ENCODE measurements at places on chromosomes 16 and 17.

DNA sequence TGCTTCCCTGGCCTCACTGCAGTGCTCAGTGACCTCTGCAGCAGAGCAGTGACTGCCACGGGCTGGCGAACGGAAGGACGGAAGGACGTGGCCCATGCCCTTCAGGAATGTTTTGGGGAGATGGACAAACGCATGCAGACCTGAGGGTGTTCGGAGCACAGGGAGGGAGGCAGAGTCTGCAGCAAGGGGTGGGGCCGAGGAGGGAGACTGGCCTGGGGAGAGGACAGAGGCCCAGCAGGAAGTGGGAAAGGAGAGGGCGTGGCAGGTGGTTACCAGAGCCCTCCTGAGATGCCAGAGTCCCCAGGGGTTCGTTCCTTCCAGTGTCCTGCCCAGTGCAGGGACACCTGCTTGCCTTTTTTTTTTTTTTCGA is 21.9 kb downstream of the ADORA2B start:
- DNase-seq: no peak

- DNase-seq: no peak
Observed at GRCh38 chr17:2202302-2202995, 101.1 kb downstream of the SMG6 start.

DNA sequence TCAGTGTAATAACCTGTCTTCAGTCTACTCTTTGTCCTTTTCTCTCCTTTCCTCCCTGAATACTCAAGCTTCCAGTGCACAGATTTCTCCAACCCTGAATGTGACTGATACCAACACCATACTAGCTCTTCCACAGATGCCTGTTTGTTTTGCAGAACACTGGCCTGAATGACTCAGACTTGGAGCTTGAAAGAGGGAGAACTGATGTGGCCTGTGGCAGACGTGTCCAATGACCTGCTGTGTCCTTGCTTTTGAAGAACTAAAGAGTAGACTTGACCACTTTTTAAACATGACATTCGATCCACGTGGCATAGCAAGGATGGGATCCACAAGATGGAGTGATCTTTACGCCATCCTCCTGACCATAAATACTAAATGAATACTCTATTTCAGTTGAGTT is 361.0 kb downstream of the WWOX start:
- no peak for DNase-seq

GRCh38 chr16:54707813-54708212 is 222.9 kb upstream of the IRX5 start:
- no peak for DNase-seq

- DNase-seq: no peak
Observed at GRCh38 chr17:51261024-51261963, 948 bp downstream of the UTP18 start.

- DNase-seq: no peak
Observed at GRCh38 chr16:30349675-30350074, 5.4 kb downstream of the CD2BP2 start.

- DNase-seq: peak; percentile 37
Observed at GRCh38 chr16:5615868-5616642, 518.5 kb upstream of the EEF2KMT start.

DNA sequence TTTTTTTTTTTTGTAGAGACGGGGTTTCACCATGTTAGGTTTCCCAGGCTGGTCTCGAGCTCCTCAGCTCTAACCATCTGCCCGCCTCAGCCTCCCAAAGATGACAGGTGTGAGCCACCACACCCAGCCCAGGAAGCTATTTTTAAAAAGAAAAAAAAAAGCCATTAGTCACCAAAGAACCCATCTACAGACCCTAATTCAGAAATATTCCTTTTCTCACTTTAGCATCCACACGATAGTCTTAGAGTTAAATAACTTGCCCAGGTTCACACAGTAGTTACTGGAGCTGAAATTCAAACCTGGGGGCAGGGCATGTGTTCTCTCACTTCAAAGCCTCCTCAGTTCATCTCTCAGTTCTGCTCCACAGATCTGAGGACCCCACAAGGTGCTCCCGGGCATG is 70.3 kb upstream of the NOL11 start:
- no peak for DNase-seq

GRCh38 chr17:76452127-76452659 is 759 bp downstream of the UBE2O start:
- DNase-seq: no peak

GRCh38 chr16:48613061-48613957 is 3.3 kb upstream of the N4BP1 start:
- no peak for DNase-seq

DNA sequence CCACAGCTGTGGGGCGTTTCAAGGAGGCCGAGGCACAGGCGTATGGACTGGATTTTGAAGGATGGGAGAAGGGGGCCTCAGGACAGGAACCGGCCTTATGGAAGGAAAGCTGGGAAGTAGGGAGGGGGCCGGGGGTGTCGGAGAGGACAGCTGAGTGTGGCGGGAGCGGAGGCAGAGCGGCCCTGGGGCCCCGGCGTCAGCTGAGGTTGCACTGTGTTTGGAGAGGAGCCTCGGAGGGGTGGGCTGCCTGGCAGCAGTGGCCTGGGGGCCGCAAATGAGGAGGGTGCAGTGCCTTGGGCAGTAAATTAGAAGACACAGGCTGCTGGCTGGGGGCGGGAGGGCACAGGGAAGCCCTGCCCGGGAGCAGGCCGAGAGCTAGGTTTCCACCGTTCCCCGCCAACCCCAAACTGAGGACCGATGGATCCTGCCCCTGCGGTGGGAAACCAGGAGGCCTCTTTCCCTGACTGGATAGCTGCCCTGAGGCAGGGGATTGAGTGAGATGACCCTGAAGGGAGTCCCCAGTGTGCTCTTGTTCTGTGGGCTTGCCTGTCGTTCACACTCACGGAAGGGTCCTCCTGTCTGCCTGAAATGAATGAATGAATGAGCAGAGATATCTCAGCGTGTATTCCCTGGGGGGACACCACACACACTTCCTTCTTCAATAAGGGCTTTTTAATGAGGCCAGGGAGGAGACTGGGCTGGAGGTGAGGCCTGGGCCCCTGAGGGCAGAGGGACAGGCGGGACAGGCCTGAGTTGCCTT is 18.4 kb downstream of the FOXJ1 start:
- no peak for DNase-seq

- DNase-seq: peak; percentile 81
Observed at GRCh38 chr17:43900183-43900857, 7.0 kb downstream of the MPP2 start.

- peak; percentile 18 for DNase-seq
Observed at GRCh38 chr17:81309140-81309858, 14.2 kb upstream of the SLC38A10 start.

DNA sequence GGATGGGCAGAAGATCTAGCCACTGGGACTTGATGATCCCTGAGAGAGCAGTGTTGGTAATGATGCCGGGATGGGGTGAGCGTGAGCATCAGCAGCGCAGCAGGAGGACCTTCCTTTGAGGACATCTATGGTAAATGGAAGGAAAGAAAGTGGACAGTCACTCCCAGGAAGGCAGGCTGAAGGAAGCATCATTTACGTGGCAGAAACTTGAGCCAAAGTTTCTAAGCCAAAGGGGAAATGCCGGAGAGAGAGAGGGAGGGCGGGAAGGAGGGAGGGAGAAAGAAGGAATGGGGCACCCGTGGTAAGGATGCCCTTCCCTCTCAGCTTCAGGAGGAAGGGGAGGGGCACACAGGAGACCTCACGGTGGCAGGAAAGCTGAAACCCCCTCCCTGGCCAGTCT is 86.3 kb upstream of the CACNG5 start:
- DNase-seq: no peak

- no peak for DNase-seq
Observed at GRCh38 chr17:56593646-56594319, at the start of gene NOG. TSS of gene NOG (plus strand) at chr17:56593699. CDS start at chr17:56594224, 525 bp downstream.

GRCh38 chr16:84547546-84548061 is 43.1 kb upstream of the MEAK7 start:
- DNase-seq: no peak

DNA sequence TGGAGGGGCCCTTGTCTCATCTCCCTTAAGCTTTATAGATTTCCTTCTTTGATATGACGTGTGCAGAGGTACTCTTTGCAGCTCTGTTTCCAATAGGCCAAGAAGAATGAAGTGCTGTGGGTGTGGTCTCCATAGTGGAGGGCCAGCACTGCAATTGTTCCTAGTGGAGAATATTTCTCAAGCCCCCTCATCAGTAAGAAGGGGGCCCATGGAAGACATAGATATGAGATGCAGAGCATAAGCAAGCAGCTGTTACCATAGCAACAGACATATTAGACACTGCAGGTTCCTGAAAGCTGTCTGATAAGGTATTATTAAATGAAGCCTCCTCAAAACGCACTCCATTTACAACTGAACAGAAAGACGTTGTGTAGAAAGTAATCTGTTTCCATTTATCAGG is 240.7 kb downstream of the ZFHX3 start:
- DNase-seq: no peak

- no peak for DNase-seq
Observed at GRCh38 chr17:42670789-42671657, 5.8 kb downstream of the PLEKHH3 start.

GRCh38 chr17:65523853-65524664 is 37.4 kb downstream of the AXIN2 start:
- no peak for DNase-seq

GRCh38 chr16:51490866-51491265 is 339.8 kb upstream of the SALL1 start:
- no peak for DNase-seq

DNA sequence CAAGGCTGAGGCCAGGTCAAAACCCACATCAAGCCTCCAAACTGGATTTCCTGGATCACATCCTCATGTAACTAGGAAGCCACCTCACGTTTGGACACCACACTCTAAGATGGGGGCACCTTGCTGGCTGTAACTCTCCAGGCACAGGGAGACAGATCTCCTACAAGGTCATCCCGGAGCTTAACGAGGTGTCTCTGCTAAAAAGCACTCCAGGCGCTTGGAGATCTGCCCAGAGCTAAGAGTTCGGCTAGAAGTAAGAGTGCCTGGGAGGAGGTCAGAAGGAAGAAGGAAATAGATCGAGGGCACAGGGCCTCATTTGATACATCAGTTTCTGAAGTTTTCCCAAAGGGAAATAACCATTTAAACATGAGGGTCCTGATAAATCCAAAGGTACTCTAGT is 15.9 kb downstream of the PSMB3 start:
- no peak for DNase-seq

DNA sequence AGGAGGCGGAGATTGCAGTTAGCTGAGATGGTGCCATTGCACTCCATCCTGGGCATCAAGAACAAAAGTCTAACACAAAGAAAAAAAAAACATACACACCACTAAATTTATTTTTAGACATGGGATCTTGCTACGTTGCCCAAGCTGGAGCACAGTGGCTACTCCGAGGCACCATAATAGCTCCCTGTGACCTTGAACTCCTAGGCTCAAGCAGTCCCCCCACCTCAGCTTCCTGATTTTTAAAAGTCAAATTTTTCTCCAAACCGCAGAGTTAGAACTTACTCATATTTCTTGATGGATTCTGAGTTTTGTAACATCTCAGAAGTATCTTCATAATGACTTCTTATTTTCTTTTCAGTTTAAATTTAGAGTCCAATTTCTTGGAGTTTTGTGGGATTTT is 3.4 kb downstream of the CMTM4 start:
- no peak for DNase-seq

GRCh38 chr16:58042001-58042885 is 16.7 kb downstream of the MMP15 start:
- no peak for DNase-seq

DNA sequence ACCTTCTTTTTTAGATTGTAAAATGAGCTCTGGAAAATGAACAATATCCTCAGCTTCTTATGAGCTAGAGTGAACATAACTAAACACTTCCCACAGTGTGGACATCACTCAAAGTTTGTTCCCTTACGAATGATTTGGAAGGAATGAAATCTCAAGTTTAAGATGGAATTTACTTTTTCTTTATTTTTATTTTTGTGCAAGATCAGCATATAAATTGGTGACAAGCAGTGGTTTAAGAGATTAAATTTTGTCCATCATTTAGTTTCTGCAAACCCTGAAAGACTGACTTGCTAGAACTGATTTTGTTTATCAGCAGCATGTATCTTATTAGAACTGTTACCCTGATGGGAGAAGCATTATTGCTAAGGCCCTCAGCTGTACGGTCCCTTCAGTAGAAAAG is 420.1 kb downstream of the CDH8 start:
- DNase-seq: no peak

GRCh38 chr17:489758-490329 is 137.2 kb upstream of the RPH3AL start:
- DNase-seq: no peak

DNA sequence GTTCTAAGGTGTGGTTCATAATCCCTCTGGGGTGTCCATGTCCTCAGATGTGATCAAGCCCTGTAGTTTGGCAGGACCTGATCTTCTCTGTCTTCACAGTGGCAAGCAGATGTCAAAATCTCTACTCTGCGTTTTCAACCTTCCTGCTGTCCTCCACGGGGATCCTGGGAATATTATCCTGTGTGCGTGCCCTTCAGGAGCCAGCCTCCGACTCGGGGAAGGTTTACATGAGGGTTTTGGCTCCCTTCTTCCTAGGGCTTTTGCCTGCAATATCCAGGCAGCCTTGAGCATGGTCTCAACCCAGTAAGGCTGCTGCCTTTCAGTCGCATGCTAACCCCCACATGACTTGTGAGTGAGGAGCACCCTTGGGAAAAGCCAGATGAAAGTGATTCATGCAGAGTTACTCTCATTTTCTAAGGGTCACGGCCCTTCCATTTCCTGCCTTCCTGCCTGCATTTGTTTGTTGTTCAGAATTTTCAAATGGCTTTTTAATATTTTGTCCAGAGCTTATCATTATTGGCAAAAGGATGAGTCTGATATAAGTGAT is 202.2 kb upstream of the CHMP6 start:
- DNase-seq: no peak

- no peak for DNase-seq
Observed at GRCh38 chr16:20401475-20402016, 3.0 kb downstream of the PDILT start.

DNA sequence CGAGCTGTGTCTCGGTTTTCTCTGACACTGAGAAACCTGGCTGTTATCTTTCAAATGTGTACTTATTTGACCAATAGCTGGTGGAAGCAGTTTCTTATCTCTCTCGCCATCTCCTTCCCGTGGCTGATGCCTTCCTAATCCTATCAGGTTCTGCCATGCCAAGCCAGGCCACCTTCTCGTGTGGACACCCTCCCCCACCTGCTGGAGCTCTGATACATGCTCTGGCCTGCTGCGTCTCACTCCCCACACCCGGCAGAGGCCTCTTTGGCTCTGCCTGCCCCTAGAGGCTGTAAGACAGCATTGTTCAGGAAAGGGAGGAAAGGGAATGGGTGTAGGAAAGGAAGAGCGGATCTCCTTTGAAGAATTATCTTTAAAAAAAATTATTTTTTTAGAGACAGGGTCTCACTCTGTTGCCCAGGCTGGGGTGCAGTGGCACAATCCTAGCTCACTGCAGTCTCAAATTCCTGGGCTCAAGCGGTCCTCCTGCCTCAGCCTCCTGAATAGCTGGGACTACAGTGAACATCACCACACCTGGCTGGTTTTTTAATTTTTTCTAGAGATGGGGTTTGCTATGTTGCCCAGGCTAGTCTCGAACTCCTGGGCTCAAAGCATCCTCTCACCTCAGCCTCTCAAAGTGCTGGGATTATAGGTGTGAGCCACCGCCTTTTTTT is 7.5 kb upstream of the ARMC5 start:
- DNase-seq: no peak

DNA sequence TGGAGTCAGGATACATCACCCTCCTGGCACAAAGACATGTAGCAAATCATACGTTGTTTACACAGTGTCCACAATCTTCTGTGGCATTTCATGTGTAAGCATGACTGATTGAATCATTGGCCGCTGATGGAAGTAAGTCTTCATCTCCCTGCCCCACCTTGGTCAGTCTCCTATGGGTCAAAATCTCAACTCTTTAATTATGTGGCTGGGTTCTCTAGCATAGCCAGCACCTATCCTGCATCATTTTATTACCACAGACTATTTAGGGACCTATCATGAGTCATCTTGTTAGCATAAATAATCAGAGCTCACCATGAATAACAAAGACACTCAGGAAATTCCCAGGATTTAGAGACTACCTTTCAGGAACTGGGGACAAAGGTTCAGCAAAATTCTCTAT is 15.9 kb downstream of the TANC2 start:
- DNase-seq: no peak

Measured in GDM1 (cell line).